ENCODE measurements at places on chromosomes 2 and 18.

- DNase-seq, result peak; percentile 11
Measured at GRCh38 chr2:88059979-88060906, 4.7 kb upstream of the KRCC1 start.

DNA sequence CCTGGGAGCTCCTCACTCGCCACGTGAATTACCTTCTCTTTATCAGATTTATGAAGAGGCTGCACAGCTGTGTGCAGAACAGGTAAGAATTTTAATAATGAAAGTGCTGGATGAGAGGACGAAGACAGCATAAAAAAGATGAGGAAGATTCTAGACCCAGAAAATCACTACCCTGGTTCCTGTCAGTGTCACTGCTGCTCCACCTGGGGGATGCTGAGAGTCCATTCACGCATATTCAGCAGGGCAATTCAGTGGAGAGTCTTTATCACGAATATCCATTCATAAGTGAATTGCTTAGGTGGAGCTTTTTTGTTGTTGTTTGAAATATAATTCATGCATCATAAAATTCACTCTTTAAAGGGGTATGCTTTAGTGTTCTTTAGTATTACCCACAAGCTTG is 52.0 kb downstream of the MRPL33 start:
- no peak for DNase-seq

- no peak for DNase-seq
Measured at GRCh38 chr18:6775702-6776101, 46.2 kb downstream of the ARHGAP28 start.

- DNase-seq, result no peak
Measured at GRCh38 chr2:19885791-19886190, 16.0 kb downstream of the TTC32 start.

GRCh38 chr2:202022755-202023154 is 10.9 kb upstream of the FZD7 start:
- DNase-seq, result no peak

GRCh38 chr2:133733901-133734255 is 165.6 kb upstream of the NCKAP5 start:
- DNase-seq, result no peak
